RWPE1 (cell line): ENCODE measurements at places on chromosomes 5 and 9.
A peak's percentile ranks its signal among the peaks of the same experiment; 100 is the strongest.

DNA sequence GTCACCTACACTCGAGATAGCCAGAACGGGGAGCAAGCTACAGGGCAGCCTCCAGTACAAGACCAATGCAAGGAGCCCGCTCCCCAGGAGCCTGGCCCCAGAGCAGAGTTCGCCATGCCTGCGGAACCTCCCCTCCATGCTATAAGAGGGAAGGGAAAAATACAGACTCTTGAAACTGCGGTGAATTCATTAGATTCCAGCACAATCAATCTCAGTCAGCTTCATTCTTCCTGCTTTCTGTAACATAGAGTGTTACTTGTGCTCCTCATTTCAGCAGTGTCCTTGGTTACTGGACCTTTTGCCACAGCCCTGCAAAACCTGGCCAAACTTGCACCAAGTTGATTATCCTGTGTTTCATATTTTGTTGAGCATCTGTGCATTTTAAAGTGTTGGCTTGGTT is 22.2 kb upstream of the CREBRF start:
- DNase-seq: no peak

GRCh38 chr9:112860451-112860850 is 30.2 kb downstream of the SLC46A2 start:
- no peak for DNase-seq

DNA sequence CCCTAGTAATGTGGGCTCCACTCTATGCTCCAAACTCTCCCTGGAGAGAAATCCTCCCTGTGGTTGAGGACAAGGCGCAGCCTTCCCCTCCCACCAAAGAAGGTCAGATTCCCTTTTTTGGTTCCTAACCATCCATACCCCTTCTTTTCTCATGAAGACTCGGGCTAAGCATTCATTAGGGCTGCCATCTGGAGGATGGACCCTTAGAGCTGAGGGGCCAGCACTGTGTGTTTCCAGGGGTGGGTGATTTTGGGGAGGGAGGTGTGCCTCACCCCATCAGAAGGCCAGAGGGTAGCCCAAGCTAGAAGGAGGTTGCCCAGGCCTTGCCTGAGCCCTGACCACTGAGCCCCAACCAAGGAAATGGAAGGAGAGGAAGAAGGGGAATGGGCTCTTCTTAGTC is 36.8 kb downstream of the TGFBI start:
- no peak for DNase-seq

DNA sequence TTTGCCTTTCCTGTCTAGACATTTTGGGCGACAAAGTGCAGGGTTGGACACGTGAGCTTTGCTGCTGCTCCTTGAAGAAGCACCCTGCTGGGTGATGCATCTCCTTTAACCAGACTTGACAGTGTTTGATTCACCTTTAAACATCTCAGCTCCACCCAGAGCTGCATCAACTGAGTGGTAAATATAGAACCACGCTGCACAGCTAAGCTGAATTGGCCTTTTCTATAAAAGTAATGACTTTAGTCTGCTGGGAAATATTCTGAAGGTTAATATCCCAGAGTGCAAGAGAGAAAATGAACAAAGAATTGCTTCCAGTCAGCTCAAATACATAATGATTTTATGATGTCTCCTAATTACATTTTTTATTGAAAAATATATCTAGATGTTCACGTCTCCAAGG is 264.3 kb upstream of the ADCY2 start:
- DNase-seq: no peak

- DNase-seq: peak; percentile 94
Measured at GRCh38 chr5:142364251-142365145, 39.7 kb upstream of the SPRY4 start.

DNA sequence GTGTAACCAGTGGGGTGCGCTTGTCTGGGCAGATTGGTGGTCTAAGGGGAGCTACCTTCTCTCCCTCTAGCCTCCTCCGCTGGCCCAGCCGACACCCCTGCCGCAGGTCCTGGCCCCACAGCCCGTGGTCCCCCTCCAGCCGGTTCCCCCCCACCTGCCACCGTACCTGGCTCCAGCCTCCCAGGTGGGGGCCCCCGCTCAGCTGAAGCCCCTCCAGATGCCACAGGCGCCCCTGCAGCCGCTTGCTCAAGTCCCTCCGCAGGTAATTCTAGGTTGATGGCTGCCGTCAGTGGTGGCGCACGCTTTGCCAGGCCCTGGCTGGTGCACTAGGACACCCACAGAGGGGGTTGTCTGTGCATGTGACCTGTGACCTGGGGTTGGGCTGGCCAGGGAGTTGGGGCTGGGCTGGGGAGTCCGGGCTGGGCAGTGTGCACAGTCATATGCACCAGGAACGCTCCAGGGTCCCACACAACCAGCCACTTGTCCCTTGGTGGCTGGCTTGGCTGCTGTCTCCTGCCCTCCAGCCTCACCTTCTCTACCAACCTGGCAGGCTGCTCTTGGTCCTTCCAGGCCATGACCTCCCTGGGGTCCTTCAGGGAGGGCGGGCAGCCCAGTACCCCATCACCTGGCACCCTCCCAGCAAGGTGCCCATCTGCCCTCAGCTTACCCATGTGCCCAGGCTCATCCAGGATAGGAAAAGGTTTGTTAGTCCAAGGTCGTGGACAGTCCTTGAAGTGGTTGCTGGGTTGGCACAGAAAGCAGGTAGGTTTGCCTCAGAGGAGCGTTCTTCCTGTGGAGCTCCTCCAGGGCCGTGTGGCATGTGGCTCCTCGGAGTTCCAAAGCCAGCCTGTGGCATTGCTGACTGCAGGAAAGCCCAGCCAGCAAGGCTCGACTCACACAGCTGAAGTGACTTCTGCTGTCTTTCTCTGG is 73.2 kb downstream of the WNK2 start:
- no peak for DNase-seq
